AG04450 (cell line): ENCODE measurements at places on chromosomes 12 and 14.

DNA sequence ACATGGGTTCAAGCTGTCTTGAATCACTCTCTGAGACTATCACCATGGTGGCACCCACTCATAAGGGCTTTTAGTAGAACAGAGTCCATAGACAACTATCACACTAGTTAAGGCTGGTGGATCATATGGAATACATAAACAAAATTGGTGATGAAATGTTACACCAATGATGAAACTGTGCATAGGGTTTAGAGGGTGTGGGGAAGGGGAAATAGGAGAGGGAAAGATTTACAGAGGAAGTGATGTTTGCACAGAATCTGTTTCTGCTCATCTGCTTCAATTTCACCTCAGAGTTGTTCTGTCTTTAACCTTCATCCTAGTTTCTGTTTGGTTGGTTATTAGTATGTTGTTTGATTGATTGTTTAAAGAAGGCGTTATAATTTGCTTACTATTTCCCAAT lies 2.4 kb upstream of the RXYLT1 start:
- DNase-seq = no peak

DNA sequence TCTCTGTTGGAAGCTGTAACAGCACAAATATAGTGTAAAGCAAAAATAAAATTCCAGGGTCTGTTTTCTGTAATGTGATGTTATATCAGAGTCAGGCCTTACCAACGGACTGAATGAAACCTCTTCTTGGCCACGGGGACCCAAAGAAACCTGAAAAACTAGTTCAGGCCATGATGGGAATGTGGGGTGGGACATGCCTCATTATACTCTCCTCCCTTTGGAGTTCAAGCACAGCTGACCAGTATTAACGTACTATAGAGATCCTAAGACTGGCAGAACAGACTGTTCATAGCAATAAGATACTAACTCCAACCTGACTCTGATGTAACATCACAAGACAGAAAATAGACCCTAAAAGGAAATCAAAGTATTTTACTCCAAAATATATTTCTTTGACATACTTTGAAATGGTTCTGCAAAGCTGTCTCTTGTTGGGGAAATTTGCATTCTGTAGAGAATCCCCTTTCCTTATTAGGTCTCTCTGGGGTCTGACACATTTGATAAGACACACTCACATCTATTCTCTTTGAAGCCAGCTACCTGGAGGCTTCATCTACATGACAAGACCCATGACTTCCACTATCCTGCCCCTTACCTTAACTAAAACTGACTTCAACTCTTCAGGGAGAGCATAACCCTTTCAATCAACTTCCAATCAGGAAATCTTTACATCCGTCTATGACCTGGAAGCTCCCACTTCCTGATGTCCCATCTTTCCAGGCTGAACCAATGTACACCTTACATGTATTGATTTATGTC lies 444.6 kb downstream of the SOX5 start:
- no peak for DNase-seq

GRCh38 chr12:131004166-131004565 lies 50.5 kb downstream of the ADGRD1 start:
- DNase-seq = no peak

DNA sequence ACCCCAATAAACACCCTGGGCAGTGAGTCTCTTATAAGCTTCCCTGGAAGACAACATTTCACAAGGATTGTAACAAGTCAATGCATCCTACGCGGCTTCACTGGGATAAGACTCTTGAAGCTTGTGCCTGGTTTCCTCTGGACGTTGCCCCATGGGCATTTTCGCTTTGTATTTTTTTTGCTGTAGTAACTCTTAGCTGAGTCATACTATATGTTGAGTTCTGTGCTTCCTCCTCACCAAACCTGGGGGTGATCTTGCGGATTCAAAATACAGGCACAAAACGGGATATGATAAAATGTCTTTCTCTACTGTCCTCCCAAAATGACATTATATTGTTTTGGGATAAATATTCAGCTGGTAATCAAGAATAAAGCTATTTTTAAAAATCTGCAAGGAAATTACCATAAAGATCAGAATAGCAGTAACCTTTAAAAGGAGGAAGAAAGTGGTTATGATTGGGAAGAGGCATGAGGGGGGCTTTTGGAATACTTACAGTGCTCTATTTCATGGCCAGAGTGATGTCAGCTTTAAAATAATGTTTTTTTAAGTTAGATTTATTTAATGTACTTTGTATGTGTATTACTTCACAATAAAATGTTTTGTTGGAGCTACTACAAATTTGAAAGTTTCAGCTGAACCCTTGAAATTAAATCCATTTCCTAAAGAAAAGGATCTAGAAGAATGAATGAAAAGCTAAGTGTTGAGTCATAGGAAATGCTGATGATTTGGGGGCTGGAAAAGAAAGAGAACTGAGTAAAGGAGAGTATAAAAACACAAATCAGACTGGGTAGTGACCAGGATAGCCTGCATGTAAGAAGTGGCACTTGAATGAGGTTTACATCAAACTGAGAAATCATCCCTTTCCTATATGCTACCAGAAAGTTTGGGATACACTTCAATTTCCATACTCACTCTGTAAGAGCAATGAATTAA lies 14.7 kb downstream of the BTBD7 start:
- DNase-seq = no peak

- DNase-seq = peak; percentile 38
Observed at GRCh38 chr14:59360923-59361794, 104.0 kb downstream of the GPR135 start.

GRCh38 chr14:101721951-101722661 lies 39.4 kb upstream of the PPP2R5C start:
- DNase-seq = no peak

DNA sequence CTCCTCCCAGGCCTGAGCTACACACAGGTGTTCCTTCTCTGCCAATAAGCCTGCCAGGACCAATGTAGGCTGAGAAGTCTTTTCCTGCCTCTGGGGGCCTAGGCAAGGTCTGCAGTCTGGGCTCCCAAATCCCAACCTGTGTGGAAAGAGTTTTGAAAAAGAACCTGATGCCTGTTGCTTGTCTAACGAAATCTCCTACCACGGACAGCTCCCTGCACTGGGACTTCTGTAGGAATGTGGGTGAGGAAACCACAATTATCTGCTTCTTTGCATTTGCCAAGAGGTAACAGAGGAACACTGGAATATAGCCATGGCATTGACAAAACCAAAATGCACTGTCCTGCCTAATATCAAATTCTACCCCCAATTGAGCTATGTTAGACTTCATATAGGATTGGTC lies 877.0 kb upstream of the TMEM132C start:
- DNase-seq = peak; percentile 26

GRCh38 chr12:2834581-2835491 lies at the start of gene NRIP2:
Gene NRIP2, minus strand, starts transcription at chr12:2835035. Its CDS starts 52 bp downstream, at chr12:2834983.
- DNase-seq = no peak

GRCh38 chr12:3137268-3137781 lies 60.1 kb downstream of the TSPAN9 start:
- no peak for DNase-seq

DNA sequence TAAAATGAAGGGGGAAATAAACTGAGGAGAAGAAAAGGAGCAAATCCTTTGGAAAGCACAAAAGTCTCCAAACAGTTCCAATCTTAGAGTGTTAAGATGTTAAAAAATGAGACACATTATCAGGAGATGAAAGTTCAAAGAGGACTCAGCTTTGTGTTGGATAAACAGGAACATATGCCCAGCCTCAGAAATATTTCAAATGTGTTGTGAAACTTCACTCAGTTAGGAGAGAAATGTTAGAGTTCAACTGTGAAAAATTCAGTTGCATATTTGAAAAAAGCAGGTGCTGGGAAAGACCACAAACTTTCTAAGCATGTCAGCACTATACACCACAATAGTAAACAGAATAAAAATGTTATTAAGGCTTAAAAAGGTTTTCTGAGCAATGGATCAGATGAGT lies 136.8 kb upstream of the PRKD1 start:
- DNase-seq = no peak

- no peak for DNase-seq
Observed at GRCh38 chr12:120470150-120470784, 719 bp upstream of the SRSF9 start.

DNA sequence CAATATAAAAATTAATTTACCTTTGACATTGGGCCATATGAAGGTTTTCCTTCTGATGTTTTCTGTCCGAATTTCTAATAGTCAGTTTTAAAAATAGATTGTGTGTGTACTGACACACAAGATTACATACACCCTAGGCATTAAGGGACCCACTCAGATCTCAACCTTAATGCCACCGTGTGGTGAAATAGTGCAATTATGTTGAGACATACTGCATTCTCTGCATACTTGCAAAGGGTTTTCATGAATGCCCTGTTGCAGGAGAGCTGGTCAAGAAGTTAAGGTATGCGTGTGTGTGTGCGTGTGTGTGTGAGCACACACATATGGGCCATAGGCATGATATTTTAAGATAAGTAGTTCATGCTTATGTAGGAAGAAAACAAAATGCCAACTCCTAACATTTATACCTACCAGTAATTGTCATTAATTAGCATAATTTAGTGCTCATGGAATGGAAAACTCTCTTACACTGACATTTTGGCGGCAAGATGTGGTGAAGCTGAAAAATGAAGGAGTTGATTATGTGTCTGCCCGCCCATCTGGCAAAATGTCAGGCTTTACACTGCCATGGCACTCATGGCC lies 58.8 kb downstream of the PIK3C2G start:
- peak; percentile 59 for DNase-seq

- no peak for DNase-seq
Observed at GRCh38 chr14:103317251-103317650, 16.8 kb upstream of the EIF5 start.

- DNase-seq = no peak
Observed at GRCh38 chr12:61009192-61009591, 1251.0 kb upstream of the USP15 start.

DNA sequence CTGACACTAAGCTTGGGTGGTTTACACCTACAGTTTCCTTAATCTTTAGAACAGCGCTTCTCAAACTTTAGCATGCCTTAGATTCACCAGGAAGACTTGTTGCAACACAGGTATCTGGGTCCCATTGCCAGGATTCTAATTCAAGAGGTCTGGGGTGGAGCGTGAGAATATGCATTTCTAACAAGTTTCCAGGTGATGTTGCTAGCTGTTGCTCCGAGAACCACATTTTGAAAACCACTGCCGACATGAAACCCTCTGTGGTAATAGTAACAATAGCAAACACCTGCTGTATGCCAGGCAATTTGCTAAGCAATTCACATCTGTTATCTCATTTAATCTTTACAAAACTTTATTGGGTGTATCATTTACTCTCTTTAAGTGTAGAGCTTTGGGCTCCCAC lies 58.6 kb downstream of the TRHDE start:
- no peak for DNase-seq

DNA sequence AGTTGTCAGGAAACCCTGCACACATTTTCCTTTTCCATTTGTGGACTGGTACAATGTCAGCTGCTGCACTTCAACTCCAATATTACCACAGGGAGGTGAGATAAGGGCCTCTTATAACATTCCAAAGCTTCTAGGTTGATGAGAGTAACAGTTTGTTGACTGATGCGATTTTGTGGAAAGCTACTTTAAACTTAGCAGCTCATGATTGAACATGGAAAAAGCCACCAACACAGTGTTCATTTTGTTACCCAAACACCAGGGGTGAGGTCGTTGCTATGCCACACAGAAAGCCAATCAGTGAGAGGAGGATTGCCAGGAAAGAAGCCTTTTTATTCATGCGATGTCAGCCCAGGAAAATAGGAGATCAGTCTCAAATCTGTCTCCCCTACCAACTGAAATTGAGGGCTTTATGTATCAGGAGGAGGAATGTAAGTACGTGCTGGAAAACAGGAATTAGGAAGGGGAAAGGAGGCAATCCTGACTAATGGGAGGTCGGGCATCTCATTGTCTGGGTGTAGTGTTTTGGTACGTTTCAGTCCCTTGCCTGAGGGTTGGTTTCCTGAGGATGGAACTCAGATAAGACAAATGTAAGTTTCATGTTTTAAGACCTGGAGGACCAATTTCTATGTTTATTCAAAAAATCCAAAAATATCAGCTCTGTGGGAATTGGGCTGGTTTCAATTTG lies 92.7 kb upstream of the PLEKHA5 start:
- no peak for DNase-seq

DNA sequence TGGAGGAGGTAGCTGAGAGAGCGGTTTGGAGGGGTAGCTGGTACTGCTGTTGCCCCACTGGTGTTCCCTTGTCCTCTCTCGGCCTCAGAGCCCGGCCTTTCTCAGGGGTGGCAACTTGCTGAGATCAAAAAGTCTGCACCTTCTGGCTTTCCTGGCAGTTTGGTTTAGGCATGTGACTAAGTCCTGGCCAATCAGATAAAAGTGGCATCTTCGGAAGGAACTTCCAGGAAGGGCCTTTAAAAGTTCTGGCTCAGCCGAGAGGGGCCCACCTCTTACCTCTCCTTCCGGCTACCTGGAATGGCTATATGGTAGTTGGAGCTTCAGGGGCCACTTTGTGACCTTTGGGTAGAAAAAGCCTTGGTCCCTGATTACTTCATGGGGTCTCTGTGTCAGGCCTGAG lies 152.6 kb downstream of the GLT1D1 start:
- DNase-seq = no peak

- no peak for DNase-seq
Observed at GRCh38 chr12:55737581-55738122, 5.3 kb upstream of the GDF11 start.

DNA sequence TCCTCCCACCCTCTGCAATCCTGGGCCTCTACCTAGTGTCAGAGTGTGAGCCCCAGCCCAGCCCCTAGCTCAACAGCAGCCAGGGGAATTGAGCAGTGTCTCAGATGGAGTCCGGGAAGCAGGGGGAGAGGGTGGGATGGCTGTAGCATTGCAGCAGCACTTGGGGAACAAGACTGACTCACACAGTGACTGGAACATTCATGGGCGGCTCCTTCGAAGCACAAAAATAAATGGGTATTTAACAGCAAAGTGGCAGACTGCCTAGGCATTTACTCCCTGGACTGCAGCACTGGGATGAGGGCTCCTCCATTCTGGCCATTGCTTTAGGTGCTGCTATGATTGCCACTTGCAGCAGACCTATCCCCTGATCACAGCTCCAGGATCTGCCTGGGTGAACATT lies 46.0 kb upstream of the STK38L start:
- DNase-seq = no peak

GRCh38 chr14:49623387-49623786 lies 2.8 kb downstream of the MGAT2 start:
- DNase-seq = no peak

DNA sequence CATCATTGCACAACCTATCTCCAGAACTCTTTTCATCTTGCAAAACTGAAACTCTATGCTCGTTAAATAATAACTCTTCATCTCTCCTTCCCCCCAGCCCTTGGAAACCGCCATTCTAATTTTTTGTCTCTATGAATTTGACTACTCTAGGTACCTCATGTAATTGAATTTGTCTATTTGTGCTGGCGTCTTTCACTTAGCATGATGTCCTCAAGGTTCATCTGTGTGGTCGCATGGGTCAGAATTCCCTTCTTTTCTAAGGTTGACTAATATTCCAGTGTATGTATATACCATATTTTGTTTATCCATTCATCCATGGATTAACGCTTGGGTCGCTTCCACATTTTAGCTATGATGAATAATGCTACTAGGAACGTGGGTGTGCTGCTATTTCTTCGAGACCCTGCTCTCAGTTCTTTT lies 80.1 kb downstream of the PLXNC1 start:
- no peak for DNase-seq

- DNase-seq = no peak
Observed at GRCh38 chr14:99706107-99706900, 22.2 kb downstream of the CYP46A1 start.
